ENCODE measurements at places on chromosomes 3 and 15. TPM values are rescaled to one million over a fixed set of nuclear protein-coding genes. Genes with fewer than 3 reads are reported as not detected.

GRCh38 chr3:127072221-127072771, 89.4 kb downstream of the PLXNA1 start:
- no peak for DNase-seq

Gene BMF
- 4.8 TPM for total RNA-seq

DNA sequence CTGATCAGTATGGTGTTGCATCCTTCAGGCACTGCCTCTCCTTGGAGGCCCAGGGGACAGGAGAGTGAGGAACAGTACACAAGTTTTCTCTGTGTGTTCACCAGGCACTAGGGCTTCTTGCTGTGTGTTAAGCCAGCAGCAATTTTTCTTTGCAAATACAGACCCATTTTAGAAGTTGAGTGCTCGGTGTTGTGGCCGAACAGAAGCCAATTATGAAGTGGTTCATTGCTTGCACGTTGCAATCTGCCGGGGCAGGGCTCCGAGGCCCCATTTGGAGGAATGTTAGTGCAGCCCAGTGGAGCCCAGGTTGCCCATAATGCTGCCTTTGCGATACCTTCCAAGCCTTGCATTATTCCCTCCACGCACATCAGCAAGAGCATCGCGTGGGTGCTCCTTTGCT, 51.0 kb downstream of the EPHB1 start:
- no peak for DNase-seq

Gene STARD5
- total RNA-seq: 0.25 TPM

- DNase-seq: no peak
Measured at GRCh38 chr3:150144191-150144708, 173.6 kb upstream of the PFN2 start.

Gene FGF7
- 2.7 TPM for total RNA-seq

- DNase-seq: no peak
Measured at GRCh38 chr15:74192751-74193150, 9.8 kb downstream of the STRA6 start.

DNA sequence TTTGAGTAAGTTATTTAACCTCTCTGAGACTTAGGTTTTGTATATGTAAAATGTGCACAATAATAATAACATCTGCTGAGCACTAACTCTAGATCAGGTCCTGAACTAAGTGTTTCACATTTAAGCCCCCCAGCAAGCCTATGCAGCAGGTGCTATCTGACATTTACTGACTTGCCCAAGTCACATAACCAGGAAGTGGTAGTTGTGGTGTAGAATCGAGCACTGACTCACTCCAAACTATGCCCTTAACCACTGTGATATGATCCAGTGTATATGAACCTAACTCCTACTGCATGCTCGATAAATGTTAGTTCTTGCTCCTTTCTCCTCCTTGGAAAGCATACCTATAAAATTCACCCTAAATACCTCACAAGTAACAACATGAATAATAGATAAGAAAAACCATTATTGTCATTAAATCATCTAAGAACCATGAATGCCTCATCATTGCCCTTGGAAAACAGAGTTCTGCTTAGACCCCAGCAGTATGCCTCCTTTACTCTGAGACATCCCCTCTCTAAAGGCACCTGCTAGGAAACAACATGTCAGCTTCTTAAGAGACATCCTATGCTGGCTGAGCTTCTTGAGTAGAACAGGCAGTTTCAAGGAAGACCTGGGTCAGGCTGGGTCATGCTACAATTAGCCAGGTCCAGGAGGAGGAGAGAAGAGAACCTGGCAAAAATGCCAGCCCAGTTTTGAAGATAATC, 3.0 kb upstream of the SHC4 start:
- no peak for DNase-seq

DNA sequence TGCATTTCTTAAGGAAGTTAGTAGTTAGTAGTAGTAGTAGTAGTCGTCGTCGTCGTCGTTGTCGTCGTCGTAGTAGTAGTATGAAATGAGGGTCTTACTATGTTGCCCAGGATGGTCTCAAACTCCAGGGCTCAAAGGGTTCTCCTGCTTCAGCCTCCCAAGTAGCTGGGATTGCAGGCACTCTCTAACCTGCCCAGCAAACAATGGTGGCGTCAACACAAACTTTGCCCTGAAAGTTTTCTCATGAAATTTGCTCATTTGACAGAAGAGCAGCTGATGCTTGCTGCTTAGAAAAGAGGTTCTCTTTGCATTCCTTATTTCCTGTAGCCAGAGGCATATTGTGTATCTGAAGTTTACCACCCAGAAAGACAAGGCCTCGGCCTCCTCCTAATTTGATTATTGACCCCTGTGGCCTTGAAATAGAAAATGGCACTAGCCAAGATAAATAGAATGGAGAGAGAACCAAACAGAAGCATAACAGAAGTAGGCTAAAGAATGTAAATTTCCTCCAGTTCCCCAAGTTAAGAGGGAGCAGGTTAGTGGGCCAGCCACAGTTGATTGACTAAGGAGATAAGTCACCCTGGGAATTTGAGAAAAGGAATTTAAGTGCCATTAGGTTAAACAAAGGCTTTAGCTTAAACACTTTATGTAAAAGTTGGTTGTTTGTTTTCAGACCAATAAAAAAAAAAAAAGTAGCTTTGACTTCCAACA, 166.2 kb upstream of the ROBO2 start:
- DNase-seq: no peak

Gene RAB6B
- 3.0 TPM for total RNA-seq

DNA sequence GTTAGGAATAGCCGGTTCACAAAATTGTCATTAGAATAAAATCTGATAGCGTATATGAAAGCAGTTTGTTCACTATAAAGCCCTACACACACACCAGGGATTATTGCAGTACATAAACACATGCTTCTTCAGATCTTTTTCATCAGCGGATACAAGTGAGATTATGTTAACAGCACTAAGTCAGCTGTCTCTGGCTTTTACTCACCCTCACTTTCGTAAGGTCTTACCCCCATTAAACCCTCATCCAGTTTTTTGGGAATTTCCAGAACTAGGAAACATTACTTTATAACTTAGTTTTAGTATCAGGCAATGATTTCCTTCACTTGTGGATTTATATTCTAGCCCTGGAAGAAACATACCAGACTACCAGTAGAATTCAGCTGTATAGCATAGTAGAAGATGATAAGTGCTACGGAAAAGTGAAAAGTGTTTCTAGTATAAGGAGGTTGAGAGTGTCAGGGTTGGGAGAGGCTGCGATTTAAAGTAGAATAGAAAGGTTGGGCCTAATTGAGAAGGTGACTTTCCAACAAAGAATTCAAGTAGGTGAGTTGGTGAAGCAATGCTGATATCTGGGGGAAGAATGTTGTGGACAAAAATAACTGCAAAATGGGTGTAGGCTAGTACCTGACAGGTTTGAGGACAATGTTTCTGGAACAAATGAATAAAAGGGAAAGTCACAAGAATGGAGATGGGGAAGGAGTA, 22.7 kb downstream of the TMEM207 start:
- no peak for DNase-seq

- DNase-seq: no peak
Measured at GRCh38 chr15:71192816-71193215, 77.5 kb downstream of the THSD4 start.

Gene SEMA7A
- total RNA-seq: 2.0 TPM

GRCh38 chr15:71272932-71273331, 157.7 kb downstream of the THSD4 start:
- DNase-seq: no peak

GRCh38 chr15:50055332-50055731, 63.7 kb downstream of the ATP8B4 start:
- DNase-seq: no peak

DNA sequence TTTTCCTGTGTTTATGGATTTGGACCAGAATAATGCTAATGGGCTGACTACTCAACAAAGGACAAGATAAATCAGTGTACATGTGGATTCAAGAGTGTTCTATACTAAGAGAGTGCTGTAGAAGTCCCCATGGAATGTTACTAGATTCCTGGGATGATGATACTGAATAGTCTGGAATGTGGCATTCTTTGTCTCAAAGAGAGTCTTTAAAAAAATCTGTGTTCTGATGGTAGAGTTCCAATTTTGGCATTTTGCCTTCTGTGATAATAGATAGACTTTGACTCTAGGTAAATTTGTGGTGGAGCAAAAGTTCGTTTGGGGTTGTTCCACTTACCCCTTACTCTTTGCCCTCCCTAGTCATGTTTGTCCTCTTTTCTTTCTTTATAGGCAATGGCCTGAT, 43.7 kb downstream of the NMD3 start:
- no peak for DNase-seq

DNA sequence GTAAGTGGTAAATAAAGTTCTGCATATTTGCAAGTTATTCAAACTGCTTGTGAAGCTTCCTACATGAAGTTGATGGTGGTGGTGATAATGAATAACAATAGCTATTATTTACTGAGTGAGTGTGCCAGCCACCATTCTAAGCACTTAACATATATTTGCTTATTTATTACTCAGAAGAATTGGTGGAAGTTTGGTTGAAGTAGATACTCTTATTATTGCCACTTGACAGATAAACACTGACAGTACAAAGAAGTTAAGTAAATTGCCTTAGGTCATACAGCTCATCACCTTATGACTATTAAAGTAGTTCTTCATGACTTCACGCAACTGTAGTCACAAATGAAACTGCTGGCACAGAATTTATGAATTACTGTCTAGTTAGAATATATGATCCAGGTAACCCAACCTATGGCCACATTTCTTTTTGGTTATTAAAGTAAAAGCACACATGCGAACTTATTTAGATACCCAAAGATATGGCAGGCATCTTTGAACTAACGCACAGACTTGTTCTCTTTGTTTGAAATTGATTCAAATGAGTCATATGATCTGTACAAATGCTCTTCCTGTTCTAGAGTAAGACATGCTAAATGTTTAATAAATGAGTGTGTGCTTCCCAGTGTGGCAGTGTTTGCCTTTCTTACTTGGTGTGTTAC, 99.8 kb upstream of the NR2F2 start:
- no peak for DNase-seq

DNA sequence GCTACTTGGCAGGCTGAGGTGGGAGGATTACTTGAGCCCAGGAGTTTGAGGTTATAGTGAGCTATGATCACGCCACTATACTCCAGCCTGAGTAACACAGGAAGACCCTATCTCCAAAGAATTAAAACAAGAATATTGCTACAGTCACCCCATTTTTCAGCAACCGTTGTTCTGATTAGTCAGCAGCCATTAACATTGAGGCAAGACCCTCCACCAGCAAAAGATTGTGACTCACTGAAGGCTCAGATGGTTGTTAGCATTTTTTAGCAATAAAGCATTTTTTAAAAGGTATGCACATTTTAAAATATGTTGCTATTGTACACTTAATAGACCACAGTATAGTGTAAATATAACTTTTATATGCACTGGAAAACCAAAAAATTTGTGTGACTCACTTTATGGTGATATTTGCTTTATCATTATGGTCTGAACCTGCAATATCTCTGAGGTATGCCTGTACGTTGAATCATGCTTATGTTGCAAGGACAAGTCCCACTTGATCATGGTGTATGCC, 492.6 kb downstream of the SQOR start:
- no peak for DNase-seq

GRCh38 chr3:111610612-111611054, 15.5 kb upstream of the ZBED2 start:
- no peak for DNase-seq

DNA sequence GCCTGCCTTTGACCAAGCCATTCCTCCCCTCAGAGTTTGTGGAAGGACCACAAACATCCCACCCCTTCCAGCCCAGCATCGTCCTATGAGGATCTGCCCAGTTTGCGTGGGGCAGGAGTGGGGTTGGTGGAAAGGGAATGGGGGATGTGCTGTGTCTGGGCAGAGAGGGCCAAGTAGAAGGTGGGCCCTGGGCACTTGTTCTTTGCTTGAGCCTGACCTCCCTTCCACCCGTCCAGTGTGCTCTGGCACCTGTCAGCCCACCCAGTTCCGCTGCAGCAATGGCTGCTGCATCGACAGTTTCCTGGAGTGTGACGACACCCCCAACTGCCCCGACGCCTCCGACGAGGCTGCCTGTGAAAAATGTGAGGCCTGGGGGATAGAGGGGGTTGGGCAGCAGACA, 10.3 kb downstream of the SPINT1 start:
- no peak for DNase-seq

GRCh38 chr3:95226437-95226836, 1163.6 kb downstream of the NSUN3 start:
- DNase-seq: no peak
